Germinal center (tissue), 1 donor: ENCODE measurements at places on chromosomes 5 and 9.

DNA sequence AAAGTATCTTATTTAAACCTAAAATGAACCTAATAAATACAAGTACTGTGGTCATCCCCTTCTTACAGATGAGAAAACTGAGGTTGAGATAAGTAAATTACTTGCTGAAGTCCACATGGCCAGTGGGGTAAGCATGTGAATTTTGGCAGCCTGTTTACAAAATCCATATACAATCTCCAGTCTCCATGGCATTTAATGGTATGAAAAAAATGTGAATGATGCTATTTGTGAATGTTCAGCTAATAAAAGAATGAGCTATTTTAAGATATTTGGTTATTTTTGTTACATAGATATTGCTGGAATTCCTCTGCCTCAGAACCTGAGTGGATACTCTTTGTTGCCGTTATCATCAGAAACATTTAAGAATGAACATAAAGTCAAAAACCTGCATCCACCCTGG lies 19.3 kb upstream of the GPR150 start:
- no peak for DNase-seq

DNA sequence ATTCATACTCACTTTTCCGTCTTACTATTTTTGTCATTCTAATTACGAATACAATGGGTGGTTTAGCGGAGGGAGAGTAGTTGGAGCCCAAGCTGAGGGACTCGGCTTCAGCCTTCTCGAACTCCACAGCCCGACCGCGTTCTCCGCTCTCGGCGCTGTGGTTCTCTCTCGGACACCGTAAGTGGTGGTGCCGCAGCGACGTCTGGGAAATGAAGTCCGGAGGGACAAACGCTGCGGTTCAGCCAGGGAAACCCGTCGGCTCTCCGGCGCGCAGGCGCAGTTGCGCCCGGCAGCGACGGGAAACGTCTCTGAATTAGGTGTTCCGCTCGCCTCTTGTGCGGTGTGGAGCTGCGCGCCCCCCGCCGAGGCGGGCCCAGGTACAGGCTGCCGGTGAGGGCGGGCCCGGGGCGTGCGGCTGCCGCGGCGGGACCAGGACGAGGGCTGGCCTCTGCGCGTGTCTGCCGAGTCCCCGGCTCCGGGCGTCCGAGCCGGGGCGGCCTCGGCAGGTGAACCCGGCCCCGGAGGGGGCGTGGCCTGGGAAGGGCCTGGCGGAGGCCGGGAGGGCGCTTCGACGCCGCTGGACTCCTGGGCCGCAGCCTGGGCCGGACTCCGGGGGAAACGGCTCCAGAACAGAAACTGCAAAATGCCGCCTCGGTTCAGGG lies at the start of gene ZNF879:
TSS of gene ZNF879 (plus strand) at position 277 of the 662 bp plus-strand sequence. CDS start 1,201 bp downstream, outside the sequence.
- DNase-seq, result peak; percentile 89

DNA sequence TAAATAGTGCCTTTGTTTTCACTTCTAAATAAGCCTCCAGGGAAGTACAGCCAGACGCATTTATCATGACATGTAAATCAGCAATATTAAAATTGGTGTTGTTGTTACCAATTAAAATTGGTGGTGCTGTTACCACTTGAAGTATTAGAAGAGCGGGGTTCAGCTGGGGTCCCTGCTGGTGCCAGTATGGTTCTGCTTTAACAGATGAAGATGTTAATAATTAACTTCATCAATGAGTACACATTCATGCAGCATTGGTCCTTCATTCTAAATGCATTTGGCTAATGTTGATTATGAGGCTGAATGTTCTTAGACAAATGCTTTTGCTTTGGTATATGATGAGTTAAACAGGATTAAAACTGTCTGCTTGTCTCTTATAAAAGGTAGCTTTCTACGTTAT lies 67.6 kb upstream of the TMC1 start:
- no peak for DNase-seq

- peak; percentile 10 for DNase-seq
Observed at GRCh38 chr5:124952079-124952478, 205.6 kb upstream of the ZNF608 start.

GRCh38 chr9:113742878-113743277 lies 133.2 kb upstream of the ZNF618 start:
- DNase-seq, result no peak

DNA sequence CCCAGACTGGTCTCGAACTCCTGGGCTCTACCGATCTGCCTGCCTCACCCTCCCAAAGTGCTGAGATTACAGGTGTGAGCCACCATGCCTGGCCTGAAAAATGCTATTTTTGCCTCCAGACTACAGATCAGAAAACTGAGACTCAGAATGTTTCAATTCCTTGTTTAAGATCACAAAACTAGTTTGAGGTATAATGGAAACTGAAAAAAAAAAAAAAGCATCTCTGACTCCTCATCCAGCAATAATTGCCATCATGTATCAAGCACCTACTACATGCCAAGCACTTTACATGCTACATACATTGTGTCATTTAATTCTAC lies 35.6 kb downstream of the PLAC8L1 start:
- DNase-seq, result no peak

GRCh38 chr5:33675958-33676464 lies 215.8 kb downstream of the ADAMTS12 start:
- DNase-seq, result peak; percentile 6

DNA sequence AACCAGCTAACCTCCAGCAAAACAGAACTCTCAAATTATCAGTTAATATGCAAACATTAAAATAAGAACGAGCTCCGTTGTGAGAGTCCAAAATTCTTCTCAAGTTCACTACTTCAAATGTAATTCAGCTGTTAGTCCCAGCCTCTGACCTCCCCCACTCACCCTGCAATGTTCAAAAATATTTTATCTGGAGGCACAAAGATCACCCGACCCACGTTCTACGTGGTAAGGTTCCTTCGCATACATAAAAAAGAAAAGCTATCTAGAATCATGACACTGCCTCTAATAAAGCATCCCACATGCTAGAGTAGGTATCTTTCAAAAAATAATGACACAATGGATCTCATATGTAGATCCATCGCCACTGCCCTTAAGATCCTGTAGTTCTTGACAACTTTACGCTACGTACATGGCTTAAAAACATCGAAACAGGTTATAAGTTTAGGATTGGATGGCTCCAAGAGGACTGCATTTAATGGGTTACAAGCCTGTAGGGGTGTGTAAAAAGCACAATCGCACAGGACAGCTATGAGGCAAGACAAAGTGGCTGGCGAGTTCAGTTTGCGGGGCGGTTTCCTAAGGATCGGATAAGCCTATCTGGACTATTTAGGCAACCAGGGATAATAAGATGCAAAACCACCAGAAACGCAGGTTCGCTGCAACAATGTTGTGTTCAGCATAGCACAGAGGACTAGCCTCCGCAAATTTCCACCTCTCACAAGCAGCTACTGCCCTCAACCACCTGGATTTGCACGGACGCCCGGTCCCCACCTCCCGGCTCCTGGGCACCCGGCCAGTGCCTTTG lies 969 bp downstream of the CLK4 start:
- no peak for DNase-seq

GRCh38 chr5:125103459-125103858 lies 357.0 kb upstream of the ZNF608 start:
- DNase-seq, result no peak

DNA sequence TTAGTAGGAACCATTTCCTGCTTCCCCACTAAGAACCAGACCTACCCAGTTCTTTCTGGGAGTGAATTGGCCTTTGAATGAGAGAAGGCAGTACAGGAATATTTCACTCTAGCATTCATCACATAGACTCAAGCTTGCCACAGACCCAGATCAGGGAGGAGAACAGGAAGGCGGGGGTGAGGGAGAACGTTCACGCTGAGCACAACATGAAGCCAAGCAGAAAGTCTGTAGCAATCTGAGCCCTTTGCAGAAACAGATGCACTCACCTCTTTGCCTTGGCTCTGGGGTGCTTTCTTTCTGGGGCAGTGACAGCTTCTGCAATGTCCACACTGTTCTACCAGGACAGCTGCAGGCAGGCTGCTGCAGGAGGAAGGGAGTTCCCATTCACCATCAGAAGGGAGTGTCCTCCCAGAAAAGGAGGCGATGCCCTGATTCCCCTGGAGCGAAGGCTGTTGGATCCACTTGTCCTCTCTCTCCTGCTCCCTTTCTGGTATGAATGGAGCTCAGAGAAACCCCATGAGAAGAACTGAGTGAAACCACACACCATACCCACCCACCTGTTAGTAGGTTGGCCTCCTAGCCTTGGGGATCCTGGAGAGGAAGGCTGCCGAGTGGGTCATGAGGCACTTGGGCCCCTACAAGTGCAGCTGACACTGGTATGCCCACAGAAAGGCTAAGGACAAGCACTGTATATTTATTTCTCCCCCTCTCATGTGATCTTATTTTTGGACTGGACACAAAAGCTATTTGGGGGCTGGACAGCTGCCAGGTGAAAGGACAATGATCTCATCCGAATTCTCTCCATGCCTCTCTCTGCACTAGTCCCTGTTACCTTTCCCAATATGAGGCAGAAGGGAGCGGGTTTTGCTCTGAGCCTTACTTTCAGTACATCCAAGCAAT lies 11.7 kb upstream of the FGF1 start:
- no peak for DNase-seq

DNA sequence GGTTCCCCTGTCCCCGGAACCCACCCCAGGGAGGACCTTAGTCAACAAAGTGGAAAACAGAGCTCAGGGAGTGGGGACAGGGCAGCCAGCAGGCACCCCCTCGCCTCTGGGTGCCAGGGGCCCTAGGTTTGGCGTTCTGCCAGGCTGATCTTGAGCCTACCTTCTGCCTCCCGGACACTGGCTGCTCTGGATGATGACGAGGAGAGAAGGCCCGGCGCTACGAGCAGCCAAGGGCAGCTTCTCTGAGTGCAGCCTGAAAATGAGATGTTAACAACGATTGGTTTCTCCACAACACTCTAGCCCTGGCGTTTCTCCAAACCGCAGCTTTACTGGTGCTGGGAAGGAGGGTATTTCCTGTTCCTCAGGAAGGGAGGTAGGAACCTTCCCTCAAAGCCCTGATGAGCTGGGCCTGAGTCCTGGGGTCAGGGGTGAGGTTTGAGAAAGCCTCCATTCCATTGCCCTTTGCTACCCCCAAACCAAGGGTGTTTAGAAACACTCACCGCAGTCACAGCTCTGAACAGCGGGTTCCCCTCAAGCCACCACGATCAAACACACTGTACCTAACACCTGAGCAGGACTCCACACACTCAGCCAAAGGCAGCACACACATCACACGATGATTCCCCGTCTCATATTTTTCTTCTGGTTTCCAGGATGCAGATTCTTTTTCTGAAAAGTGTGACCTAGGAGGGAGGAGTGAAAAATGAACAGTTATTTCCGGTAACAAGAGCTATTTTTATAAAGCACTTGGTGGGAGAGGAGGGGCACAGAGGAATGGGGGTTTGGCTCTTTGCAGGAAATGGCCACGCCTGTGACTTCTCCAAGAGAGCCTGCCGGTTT lies at the start of gene STING1:
TSS of gene STING1 (minus strand) at position 709 of the 840 bp plus-strand sequence. CDS start 1,054 bp downstream, outside the sequence.
- DNase-seq, result no peak

DNA sequence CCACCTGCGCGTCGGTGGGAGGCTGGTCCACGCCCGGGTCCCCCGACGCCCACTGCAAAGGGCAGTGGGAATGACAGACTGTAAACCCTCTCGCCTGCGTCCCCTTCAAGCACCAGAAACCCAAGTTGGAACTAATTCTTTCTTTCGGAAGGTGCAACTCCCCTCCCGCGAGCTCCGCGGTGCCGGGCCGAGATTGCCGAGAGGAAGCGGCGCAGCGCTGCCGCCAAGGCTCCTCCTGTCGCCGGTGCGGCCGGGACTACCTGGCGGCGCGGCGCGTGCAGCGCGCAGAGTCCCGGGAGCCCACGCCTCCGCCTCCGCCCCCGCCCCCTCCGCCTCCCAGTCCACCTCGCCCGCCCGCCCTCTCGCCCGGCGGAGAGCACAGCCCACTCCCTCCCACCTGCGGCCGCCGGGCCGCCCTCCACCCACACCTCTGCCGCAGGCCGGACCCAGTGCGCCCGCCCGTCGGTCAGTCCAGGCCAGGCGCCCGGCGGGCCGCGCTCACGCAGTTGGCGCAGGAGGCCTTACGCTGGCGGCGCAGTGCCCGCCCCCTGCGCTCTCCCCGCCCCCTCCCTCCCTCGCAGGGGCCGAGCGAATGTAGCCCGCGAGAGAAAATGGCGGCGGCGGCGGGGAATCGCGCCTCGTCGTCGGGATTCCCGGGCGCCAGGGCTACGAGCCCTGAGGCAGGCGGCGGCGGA lies at the start of gene MAP3K1:
TSS of gene MAP3K1 (plus strand) at position 587 of the 695 bp plus-strand sequence. CDS start at position 612, 25 bp downstream.
- peak; percentile 88 for DNase-seq

DNA sequence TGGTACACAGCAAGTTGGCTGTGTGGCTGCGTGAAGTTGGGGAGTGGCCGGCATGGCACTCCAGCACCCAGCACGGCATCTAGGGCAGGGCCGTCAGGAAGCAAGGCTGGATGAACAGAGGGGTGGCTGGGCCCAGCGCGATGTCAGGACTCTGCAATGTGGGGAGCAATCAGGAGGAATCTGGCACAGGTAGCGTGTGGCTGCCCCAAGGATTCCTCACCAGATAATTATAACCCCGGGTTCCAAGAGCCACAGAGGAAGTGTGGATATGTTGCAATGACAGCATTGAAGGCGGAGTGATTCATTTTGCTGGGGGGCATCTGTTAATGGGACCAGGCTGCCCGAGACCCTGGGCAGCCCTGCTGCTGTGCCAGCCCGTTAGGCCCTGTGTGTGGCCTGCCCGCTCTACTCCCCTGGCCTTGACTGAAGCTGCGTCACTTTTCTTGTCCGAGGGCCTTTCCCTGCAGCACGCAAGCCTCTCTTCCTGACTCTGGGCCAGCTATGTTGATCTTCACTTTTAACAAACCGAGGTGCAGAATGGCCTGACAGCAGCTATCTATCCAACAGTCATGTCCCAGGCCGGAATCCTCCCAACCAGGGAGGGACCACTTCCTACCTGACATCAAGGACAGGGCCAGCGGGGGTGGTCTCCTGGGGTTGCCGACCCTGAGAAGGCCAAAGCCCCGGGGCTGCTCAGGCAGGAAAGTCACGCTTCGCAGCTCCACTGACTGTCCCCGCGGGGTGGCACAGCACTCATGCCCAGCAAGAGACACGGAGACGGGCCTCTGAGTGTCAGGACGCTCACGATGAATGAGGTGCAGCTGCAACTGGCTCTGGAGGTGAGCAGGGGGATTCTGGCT lies 118.0 kb upstream of the PHYKPL start:
- no peak for DNase-seq

GRCh38 chr9:111038331-111039230 lies at the start of gene LPAR1:
Gene LPAR1, minus strand, starts transcription at chr9:111038470. Its CDS starts 66,353 bp downstream, at chr9:110972117.
- no peak for DNase-seq

GRCh38 chr5:14202462-14202861 lies 59.3 kb downstream of the TRIO start:
- no peak for DNase-seq

DNA sequence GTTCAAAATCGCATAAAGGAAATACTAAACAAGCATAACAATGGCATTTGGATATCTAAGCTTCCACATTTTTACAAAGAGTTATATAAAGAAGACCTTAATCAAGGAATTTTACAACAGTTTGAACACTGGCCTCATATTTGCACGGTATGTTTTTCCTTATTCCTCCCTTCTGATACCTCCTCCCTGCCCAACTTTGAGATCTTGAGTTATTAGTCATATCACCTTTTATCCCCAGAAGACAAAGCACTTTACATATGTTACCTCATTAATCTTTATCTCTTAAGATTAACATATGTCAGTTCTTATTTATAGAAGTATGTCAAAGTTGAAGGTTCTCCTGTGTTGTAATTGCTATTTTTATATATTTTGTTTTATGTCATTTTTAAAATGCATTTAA lies 29.8 kb downstream of the TDRD7 start:
- DNase-seq, result no peak

- DNase-seq, result no peak
Observed at GRCh38 chr5:1926071-1926440, 43.3 kb upstream of the IRX4 start.
